ENCODE measurements at places on chromosomes 4 and X.

- no peak for DNase-seq
These were observed 89.3 kb upstream of the STX18 start for GRCh38 chr4:4631150-4631549.

GRCh38 chr4:74544655-74545361 is 99.9 kb downstream of the AREG start:
- no peak for DNase-seq

DNA sequence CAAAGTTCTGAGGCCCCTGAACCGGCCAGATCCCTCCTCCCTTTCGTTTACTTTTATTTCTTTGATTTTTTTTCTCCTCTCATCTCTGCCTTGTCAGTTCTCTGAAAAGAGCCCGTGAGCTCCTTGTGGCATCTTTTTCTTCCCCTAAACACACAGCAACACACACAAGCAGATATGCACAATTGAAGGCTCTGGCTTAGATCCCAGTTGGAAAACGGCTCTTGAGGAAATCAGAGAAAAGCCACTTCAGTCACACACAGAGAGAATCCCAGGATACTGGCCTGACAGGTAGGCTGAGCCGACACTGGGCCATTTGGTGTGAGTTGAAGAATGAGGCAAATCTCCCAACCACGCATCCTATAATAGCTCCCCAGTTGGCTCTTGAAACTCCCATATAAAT is 12.9 kb downstream of the DIPK2B start:
- no peak for DNase-seq

DNA sequence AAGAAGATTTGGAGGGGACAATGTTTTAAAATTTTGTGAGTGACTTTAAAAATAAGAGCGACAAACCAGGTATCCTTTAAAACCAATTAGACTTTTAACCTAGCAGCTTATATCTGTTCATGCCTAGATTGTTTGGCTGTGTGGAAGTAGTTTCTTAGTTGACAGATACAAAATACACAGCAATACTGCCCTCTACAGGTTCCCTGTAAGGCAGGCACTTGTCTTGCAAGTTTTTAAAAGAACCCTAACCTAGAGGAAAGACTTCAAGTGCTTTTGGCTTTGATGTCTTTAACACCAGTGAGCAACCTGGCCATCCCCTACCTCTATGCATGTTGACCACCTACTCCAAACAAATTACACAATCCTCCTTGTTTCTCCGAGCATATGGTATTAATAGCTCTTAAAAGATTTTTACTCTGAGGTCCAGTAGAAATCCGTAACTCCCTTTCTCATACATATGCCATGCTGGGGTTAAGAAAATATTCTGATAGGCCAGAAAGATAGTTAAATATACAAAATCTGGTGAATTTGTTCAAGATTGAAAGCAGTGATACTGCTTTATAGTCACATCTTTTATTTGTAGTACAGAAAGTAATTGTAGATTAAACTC is 273.0 kb downstream of the ARHGAP24 start:
- no peak for DNase-seq

GRCh38 chr4:38226170-38226569 is 266.0 kb downstream of the PTTG2 start:
- DNase-seq: no peak

DNA sequence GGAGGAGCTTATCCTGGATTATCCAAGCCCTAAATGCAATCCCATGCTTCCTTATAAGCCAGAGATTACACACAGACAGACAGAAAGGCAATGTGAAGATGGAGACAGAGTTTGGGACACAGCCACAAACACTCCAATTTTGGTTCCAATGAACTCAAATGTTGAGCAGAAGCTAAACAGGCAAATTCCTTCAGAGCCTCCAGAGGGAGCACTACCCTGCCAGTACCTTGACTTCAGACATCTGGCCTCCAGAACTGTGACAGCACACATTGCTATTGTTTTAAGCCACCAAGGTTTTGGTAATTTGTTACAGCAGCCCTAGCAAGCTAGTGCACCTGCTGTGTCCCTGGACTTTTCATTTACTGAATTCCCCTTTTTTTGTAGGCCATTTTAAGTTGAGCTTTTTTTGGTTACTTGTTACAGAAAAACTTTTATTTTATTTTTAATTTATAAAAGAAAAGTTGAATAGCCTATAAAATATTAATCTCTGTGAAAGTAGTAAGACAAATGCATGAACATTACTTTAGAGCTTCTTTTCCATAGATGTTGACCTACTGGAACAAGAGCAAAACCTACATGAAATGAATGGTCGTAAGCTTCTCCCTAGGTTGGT is 33.4 kb upstream of the SRD5A3 start:
- DNase-seq: peak; percentile 6

- no peak for DNase-seq
These were observed 1463.3 kb downstream of the C4orf33 start for GRCh38 chr4:130559268-130559667.

DNA sequence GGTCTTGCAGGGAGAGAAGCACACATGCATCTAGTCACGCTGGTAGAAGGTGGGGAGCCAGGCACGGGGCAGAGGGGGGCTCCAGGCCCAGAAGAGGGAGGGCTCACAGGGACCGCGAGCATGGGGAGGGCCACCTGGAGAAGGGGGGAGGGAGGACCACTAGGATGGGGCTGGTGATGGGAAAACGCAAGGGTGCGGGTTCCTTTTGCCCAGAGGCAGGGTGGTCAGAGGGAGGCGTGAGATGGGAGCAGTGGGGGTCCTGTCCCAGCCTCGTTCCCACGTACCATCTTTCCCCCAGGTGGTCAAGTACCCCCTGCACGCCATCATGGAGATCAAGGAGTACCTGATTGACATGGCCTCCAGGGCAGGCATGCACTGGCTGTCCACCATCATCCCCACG is 30.7 kb downstream of the WFS1 start:
- DNase-seq: no peak

DNA sequence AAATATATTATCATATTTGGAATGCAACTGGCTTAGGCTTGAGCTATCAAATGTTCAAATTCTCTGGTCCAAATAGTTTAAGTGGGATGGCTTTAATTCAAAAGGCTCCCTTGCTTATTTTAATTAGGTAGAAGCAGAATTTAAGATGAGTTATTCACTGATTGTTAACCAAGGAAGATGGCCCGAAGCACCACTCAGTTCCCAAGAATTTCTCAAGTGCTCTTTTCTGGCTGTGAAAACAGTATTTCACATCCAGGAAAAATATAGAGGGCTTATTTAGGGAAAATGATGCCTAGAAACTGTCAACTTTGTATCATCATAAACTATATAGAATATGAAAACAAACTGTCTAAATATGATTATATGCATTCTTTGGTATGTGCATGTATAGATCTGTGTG is 246.5 kb upstream of the SFRP2 start:
- DNase-seq: no peak

GRCh38 chrX:64437218-64437617 is 42.0 kb upstream of the MTMR8 start:
- DNase-seq: no peak

GRCh38 chr4:70315928-70316327 is 18.9 kb upstream of the CABS1 start:
- no peak for DNase-seq

DNA sequence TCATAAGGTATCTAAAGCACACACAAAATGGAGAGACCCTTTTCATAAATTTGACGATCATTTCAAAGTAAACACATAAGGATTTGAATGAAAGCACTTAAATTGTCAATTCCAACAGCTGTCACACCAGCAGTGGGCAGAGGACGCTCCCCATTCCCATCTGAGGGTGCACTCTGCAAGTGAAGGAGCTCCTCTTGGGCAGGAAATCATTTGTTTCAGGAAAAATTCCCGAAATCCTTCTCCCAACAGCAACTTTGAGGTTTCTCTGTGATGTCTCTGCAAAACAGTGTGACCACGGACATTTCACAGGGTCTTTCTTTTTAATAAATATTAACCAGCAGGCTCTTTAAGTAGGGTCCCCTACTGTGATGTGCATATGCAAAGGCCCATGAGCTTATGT is 111.0 kb downstream of the EPHA5 start:
- no peak for DNase-seq

DNA sequence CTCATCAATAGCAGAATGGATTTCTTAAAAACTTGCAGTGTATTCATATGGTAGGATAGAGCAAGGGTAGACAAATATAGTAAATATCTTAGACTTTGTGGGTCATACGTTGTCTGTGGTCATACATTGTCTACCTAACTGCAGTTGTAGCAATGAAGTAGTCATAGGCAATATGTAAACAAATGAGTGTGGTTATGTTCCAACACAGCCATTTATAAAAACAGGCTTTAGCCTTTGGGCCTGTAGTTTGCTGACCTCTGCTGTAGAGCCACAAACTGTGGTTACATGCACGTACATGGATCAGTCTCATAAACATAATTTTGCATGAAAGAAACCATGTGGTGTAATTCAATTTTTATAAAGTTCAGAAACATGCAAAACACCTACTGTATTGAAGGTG is 98.9 kb downstream of the LARP1B start:
- DNase-seq: no peak

- DNase-seq: no peak
These were observed 388.7 kb downstream of the ADGRL3 start for GRCh38 chr4:61588621-61589402.

DNA sequence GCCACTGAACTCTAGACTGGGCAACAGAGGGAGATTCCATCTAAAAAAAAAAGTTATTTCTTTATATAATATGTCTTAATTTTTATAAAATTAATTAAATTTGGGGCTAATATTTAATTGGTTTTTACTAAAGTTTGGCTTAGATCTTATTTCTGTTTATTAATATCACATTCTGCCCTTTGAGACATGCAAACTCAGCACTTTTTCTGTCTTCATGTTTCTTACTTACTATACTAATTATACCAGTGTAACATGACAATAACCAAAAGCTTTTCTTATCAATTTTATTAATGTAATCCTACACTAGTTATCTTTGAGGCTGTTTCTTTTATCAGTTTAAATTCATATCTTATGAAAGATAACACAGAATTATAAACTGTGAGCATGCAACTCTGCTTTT is 475.9 kb upstream of the GRID2 start:
- DNase-seq: no peak

GRCh38 chrX:65671966-65672365 is 4.5 kb downstream of the MSN start:
- no peak for DNase-seq

GRCh38 chr4:1718095-1718850 is 2.9 kb downstream of the TMEM129 start:
- no peak for DNase-seq

GRCh38 chr4:3522326-3522640 is 9.9 kb downstream of the LRPAP1 start:
- no peak for DNase-seq

- no peak for DNase-seq
These were observed 40.5 kb upstream of the BMP2K start for GRCh38 chr4:78735697-78736096.

DNA sequence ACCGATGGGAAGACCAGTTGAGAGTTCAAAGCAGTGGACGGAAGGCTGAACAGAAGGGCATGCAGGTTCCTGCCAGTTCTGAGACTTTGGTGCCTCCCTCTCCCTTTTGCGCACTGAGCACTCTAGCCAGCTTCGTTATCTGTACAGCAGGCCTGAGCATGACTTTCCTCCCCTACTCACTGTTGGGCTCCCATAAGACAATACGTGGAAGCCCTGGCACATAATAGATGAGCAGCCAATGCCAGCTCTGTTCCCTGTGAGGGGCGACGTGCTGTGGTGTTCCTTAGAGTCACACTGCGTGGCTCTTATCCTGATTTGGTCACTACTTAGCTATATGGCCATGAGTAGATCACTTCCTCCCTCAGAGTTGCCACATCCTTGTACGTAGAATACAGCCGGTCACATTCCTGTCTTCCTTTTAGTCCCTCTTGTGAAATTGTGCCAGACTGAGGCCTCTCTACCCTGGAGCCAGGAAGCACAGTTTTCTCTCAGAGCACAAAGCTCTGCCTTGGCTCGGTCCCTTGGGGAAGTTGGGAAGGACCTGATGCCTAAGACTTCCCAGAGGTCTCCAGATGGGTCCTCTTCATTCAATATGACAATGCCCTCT is 160.4 kb upstream of the MAMLD1 start:
- no peak for DNase-seq

DNA sequence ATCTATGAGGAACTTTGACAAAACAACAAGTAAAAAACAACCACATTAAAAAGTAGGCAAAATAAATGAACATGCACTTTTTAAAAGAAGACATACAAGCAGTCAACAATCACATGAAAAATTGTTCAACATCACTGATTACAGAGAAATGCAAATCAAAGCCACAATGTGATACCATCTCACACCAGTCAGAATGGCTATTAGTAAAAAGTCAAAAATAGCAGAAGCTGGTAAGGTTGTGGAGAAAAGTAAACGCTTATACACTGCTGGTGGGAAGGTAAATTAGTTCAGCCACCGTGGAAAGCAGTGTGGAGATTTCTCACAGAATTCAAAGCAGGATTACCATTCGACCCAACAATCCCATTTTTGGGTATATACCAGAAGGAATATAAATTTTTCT is 17.0 kb upstream of the LNX1 start:
- no peak for DNase-seq

- DNase-seq: no peak
These were observed 162.9 kb upstream of the NOCT start for GRCh38 chr4:138852681-138853080.

GRCh38 chr4:3342182-3342854 is 49.5 kb downstream of the RGS12 start:
- DNase-seq: no peak

DNA sequence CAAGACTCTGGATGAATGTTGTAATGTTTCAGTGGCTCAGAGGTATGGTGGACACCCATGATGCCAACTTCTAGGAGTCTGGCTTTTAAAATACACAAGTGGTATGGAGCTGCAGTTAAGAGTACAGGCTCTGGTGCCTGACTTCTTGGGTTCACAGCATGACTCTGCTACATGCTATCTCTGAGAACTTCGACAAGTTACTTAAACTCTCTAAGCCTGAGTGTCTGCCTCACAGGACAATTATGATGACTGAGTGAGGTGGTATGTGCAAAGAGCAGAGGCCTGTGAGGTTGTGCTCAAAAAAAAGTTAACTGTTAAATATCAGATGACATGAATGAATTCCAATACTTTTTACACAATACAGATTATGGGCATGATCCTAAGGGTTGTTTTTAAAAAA is 90.9 kb upstream of the SRD5A3 start:
- no peak for DNase-seq
